ENCODE measurements at places on chromosomes 7 and 10. TPM values are rescaled to one million over a fixed set of nuclear protein-coding genes. Genes with fewer than 3 reads are reported as not detected.

NODAL gene
- total RNA-seq, result not detected

OSBPL3 gene
- total RNA-seq, result 8.9 TPM

HNRNPH3 gene
- 30.0 TPM for total RNA-seq

CCDC172 gene
- not detected for total RNA-seq

EN2 gene
- total RNA-seq, result under 0.01 TPM

EEPD1 gene
- total RNA-seq, result 11.3 TPM

MEST gene
- 248 TPM for total RNA-seq

CYP26A1 gene
- 0.08 TPM for total RNA-seq

LRMDA gene
- 2.3 TPM for total RNA-seq

VGF gene
- not detected for total RNA-seq

NYAP1 gene
- 0.38 TPM for total RNA-seq

TAS2R4 gene
- total RNA-seq, result 0.70 TPM

Measured in smooth muscle cell of the coronary artery (primary cell).